ENCODE measurements at places on chromosomes 3 and 15. TPM values are rescaled to one million over a fixed set of nuclear protein-coding genes. Genes with fewer than 3 reads are reported as not detected.

Gene ISLR
- 2.2 TPM for total RNA-seq

Gene SLC28A2
- total RNA-seq, result not detected

Gene EDEM1
- 37.3 TPM for total RNA-seq

Gene SGO1
- 5.4 TPM for total RNA-seq

Gene CASR
- not detected for total RNA-seq

Gene LTK
- total RNA-seq, result 0.12 TPM

Gene PPP1R14D
- total RNA-seq, result not detected

Gene ADGRG7
- not detected for total RNA-seq

Gene TMED3
- total RNA-seq, result 103 TPM

Gene GPR27
- total RNA-seq, result 4.3 TPM

Gene LRRC31
- total RNA-seq, result not detected

Gene TTC23
- total RNA-seq, result 13.9 TPM

Gene CPNE9
- not detected for total RNA-seq

Gene CRELD1
- total RNA-seq, result 4.6 TPM

Gene ANKRD34C
- not detected for total RNA-seq

Gene PARP15
- 0.56 TPM for total RNA-seq

Gene GOLGA8J
- total RNA-seq, result 0.20 TPM

Gene RGMA
- total RNA-seq, result 40.5 TPM

Gene DYNLT2B
- 14.6 TPM for total RNA-seq

Gene UQCC5
- total RNA-seq, result 17.6 TPM

Gene ERICH6
- total RNA-seq, result not detected

Gene POPDC2
- 0.60 TPM for total RNA-seq

Gene SLC12A6
- 48.9 TPM for total RNA-seq

Gene TPRG1
- 30.4 TPM for total RNA-seq

Gene COLQ
- total RNA-seq, result 0.40 TPM

Gene C3orf52
- total RNA-seq, result 3.3 TPM

Gene CDHR4
- total RNA-seq, result not detected

Gene ANKRD63
- total RNA-seq, result not detected

Gene RPUSD2
- total RNA-seq, result 5.3 TPM

Gene KCNMB3
- 0.68 TPM for total RNA-seq

Gene CLDN16
- 0.76 TPM for total RNA-seq

Gene CCDC54
- total RNA-seq, result not detected

Gene ATP13A4
- total RNA-seq, result 20.5 TPM

Gene NR1I2
- not detected for total RNA-seq

Gene CXCR6
- 0.28 TPM for total RNA-seq

Gene MEIS2
- total RNA-seq, result 10.3 TPM

Gene NCBP2
- 28.2 TPM for total RNA-seq

Gene XYLB
- 2.4 TPM for total RNA-seq

Gene MUC4
- 43.5 TPM for total RNA-seq

Gene HGD
- not detected for total RNA-seq

Gene C3orf85
- not detected for total RNA-seq

Gene SLC22A14
- 0.24 TPM for total RNA-seq

Gene ARHGEF3
- 30.2 TPM for total RNA-seq

Gene HDC
- total RNA-seq, result 0.32 TPM
